ENCODE measurements at places on chromosomes 7 and 10.

- DNase-seq, result no peak
Observed at GRCh38 chr10:16992611-16993119, 136.9 kb downstream of the CUBN start.

GRCh38 chr7:43196379-43196778 is 83.9 kb downstream of the HECW1 start:
- DNase-seq, result no peak

DNA sequence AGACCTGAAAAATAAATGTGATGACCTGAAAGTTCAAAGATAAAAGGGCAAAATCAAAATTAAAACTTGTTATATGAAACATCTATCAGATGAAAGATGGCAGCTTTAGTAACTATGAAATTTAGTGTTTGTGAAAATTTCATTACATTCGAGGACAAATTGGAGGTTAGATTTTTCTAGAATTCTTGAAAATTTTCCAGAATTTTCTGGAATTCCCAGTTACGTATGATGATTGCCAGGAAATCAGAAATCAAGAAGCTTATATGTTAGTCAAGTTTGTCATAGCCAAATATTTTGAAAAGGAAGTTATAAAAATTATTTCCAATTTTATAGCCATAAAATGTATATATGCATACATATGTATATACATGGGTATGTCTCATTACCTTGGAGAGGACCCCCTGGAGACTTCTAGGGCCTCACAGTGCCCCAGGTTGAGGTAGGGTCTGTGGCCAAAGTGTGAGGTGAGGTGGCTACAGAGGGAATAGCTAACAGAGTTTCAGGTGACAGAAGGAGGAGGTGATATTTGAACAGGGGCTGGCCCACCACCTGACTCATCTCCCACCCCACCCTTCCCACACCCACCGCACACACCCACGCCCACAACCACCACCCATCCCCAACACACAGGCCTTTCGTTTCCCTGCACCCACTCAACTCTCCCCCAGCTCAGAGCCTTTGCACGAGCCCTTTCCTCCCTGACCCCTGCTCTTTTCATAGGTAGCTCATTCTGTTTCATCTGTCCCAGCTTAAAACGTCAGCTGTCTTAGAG is 21.5 kb downstream of the C10orf105 start:
- no peak for DNase-seq

GRCh38 chr7:118076564-118076963 is 107.4 kb upstream of the LSM8 start:
- no peak for DNase-seq

DNA sequence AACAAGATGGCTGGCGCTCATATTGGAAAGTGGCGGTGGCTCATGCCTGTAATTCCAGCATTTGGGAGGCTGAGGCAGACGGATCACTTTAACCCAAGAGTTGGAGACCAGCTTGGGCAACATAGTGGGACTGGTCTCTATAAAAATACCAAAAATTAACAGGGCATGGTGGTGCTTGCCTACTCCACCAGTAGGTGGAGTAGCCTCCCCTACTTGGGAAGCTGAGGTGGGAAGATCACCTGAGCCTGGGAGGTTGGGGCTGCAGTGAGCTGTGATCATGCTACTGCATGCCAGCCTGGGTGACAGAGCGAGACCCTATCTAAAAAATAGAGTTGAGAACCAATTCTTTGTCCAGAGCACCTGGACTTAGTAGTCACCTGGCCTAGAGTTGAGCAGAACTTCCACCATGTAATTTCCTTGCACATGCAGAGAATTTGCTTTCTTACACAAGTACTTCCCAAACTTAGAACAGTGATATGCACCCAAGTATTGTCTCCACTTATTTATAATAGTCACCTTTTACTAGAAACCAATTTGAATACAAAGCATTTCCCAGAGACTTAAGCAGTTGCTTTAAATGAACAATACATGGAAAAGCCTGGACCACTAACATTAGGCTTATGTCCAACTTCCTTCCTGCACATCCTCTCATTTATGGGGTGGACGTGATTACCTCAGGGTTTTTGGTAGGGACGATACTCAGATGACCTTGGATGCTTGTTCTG is 15.9 kb downstream of the LAMB4 start:
- DNase-seq, result no peak

GRCh38 chr10:86734207-86734988 is 22.0 kb upstream of the BMPR1A start:
- DNase-seq, result no peak
